ENCODE measurements at places on chromosomes 1 and 21. TPM values are rescaled to one million over a fixed set of nuclear protein-coding genes. Genes with fewer than 3 reads are reported as not detected.

DNA sequence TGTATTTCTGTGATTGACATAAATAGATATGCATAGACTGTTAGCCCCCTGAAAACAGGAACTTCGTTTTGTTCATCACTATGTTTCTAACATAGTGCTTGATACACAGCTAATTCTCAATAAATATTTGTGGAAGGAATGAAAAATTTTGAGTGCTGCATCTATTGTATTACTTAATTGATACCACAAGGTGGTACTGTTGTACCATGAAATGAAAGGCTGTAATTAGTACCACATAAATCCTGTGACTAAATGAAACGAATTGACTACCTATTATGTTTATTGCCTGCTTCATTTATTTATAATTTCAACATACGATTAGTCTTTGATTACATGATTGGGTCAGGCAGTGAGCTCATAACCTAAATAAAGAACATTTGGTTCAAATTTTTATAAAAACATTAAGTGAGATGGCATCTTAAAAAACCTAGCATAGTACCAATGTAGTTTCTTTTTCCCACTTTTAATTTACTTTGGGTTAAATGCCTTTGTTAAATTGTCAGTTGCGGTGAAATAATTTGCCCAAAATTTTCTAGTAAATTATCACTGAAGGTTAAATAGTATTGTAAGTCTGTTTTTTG lies 15.0 kb upstream of the TGFB2 start:
- no peak overlapping the region for H3K27ac ChIP-seq
- no peak overlapping the region for H3K4me3 ChIP-seq
- no peak for DNase-seq

- H3K4me3 ChIP-seq: no peak overlapping the region
- no peaks in the 10 kb centered on the region for H3K27me3 ChIP-seq
These were observed 125.3 kb downstream of the SYT2 start for GRCh38 chr1:202584707-202585589.

GRCh38 chr1:197343663-197344273 lies 75.7 kb downstream of the CRB1 start:
- peaks cover 7% of the 10 kb centered on the region for H3K27me3 ChIP-seq
- no peak for DNase-seq
- no peak overlapping the region for H3K4me3 ChIP-seq
- H3K27ac ChIP-seq: no peak overlapping the region
- peaks cover 15% of the 10 kb centered on the region for H3K4me1 ChIP-seq
- H3K36me3 ChIP-seq: no peaks in the 10 kb centered on the region

- no peak overlapping the region for H3K4me3 ChIP-seq
- peaks cover 89% of the 10 kb centered on the region for H3K36me3 ChIP-seq
- no peaks in the 10 kb centered on the region for H3K27me3 ChIP-seq
These were observed 7.4 kb downstream of the GBP4 start for GRCh38 chr1:89191314-89191713.

- no peak overlapping the region for H3K4me3 ChIP-seq
- peak overlapping the region; percentile 72 for H3K27ac ChIP-seq
- no peaks in the 10 kb centered on the region for H3K36me3 ChIP-seq
- H3K4me1 ChIP-seq: peaks cover 2% of the 10 kb centered on the region
These were observed 61.7 kb downstream of the ITSN1 start for GRCh38 chr21:33703750-33704606.

DNA sequence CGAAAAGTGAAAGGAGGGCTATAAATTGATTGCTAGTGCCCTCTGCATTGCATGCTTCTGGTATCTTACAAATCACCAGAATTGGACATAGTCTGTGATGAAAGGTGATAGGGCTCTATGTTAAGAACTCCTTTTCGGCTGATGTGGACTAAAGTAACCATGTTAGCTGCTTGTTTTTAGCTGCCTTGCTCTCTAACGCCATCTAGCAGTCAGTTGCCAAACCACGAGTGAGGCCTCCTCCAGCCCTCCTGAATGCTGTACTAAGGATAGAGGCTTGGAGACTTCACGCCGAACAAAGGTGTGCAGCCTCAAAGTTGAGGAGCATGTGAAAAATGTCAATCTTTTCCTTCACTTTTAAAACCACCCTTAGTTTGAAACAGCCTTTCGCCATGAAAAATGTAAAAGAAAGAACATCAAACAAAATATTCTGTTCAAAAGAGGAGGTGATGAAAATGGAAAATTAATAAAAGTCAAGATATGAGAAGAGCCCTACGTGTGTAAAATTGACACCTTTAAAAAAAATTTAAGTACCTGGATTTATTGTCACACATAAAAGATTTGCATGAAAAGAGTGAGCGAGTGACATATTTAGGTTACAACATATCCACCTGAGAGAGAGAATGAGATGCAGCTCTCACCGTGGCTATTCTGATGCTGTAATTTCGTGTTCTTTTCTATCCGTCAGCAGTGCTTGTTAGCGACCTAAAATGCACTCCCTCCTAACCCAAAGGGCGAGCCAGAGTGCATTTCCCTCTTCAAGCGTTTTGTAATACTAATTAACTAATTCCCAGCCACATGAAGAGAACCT lies 8.1 kb downstream of the LRRC53 start:
- H3K27ac ChIP-seq: no peak overlapping the region
- no peak overlapping the region for H3K4me3 ChIP-seq

DNA sequence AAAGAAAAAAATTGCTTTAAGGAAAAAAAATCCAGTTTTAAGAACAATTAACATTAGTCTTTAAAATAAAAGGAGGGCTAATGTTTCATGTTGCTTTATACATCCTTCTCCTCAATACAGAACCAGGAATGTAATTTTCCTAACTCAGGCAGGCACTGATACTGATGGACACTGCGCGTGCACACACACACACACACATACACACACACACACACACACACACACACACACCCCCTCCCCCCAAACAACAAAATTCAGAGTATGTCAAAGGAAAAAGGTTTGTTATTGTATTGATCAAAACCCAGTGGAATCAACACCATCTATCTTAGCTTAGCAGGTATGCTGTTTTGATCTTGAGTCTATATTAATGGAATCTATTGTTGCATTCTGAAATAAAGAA lies 31.6 kb downstream of the PTP4A2 start:
- H3K27ac ChIP-seq: no peak overlapping the region
- no peak overlapping the region for H3K4me3 ChIP-seq
- no peaks in the 10 kb centered on the region for H3K27me3 ChIP-seq
- H3K36me3 ChIP-seq: peaks cover 80% of the 10 kb centered on the region
- DNase-seq: no peak
- peaks cover 25% of the 10 kb centered on the region for H3K4me1 ChIP-seq

DNA sequence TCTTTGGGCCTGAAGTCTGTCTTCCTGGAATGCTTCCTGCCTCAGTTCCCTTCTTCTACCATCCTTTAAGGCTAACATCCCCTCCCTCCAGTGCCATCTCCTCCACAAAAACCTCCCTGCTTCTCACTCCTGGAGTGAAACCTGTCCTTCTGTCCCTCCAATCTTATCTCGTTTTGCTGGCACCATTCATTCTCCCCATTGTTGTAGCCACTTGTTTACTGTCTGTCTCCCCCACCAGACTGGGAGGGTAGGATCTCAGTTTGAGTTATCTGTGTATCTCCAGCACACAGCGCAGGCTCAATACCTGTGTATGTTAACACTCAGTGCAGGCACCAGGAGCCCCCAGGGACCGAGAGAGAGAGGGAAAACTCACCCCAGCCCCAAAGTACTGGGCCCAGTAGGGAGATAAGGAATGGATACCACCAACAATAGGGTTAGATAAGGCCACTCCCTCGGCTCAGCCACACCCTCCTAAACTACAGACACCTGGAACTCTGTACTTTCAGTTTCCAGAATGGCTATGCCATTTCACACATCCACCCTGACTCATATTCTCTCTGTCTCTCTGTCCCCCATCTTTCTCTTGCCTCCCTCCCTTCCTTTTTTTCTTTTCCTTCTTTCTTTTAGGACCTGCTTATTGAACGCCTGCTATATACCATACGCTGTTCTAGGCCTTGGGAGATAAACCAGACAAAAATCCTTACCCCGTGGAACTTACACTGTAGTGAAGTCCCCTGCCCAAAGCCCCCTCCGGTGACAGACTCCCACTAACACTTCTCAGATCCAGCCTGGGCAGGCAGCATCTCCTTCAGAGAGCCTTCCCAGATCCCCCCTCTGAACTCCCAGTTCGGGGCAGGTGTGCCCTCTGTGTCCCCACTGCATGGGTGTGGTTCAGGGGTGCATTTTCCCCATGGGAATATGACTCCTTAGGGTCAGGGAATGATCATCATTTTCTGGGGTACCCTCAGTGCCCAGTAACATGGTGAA lies 3.3 kb upstream of the SSBP3 start:
- peak overlapping the region; percentile 29 for H3K4me3 ChIP-seq
- H3K36me3 ChIP-seq: peaks cover 8% of the 10 kb centered on the region
- H3K27ac ChIP-seq: peak overlapping the region; percentile 88
- no peaks in the 10 kb centered on the region for H3K27me3 ChIP-seq
- peak; percentile 67 for DNase-seq

DNA sequence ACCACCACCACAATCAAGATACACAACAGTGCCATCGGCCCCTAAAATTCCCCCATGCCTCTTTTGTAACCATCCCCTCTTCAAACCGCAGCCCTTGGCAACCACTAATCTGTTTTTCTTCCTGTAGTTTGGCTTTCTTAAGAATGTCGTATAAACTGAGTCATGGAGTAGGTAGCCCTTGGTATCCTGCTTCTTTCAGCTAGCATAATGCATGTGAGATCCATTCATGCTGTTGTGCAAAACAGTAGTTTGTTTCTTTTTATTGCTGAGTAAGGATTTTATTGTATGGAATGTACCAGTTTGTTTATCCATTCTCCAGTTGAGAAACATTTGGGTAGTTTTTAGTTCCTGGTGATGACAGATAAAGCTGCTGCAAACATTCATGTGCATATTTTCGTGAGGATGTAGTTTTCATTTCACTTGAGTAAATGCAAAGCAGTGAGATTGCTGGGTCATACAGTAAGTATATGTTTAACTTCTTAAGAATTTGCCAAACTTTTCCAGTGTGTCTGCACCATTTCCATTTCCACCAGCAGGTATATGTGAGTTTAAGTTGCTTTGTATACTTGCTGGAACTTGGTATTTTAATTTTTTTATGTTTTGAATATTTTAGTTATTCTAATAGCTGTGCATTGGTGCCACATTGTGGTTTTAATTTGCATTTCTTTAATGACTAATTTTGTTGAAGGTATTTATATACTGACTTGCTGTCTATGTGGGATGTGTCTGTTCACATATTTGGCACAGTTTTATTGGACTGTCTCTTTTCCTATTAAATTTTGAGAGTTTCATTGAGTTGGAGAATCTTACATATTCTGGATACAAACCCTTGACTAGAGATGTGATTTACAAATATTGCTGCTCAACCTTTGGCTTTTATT lies 148.4 kb upstream of the MAP1LC3C start:
- H3K27me3 ChIP-seq: no peaks in the 10 kb centered on the region
- no peaks in the 10 kb centered on the region for H3K36me3 ChIP-seq
- H3K4me1 ChIP-seq: peaks cover 3% of the 10 kb centered on the region
- DNase-seq: no peak

DNA sequence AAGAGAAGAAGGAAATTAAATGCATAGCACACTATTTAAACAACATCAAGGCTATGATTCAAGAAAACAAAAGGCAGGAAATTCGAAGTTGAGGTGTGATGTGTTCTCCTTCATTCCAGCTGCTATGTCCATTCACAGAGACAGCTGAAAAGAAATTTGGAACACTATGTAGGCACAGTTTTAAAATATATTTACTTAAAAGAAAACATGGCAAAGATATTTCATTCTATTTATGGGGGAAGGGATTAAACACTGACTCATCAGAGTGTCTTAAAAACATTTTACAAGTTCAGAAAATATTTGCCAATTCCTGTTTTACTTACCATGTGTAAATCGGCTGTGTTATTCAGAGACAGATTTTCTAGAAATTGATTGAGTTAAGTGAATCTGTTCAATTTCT lies 39.4 kb upstream of the NGF start:
- H3K27ac ChIP-seq: no peak overlapping the region
- peaks cover 2% of the 10 kb centered on the region for H3K27me3 ChIP-seq
- H3K4me1 ChIP-seq: no peaks in the 10 kb centered on the region
- H3K4me3 ChIP-seq: no peak overlapping the region
- DNase-seq: no peak
- no peaks in the 10 kb centered on the region for H3K36me3 ChIP-seq

GRCh38 chr1:19888112-19888511 lies 5.9 kb downstream of the OTUD3 start:
- H3K4me1 ChIP-seq: peaks cover 23% of the 10 kb centered on the region
- peaks cover 17% of the 10 kb centered on the region for H3K36me3 ChIP-seq
- no peak overlapping the region for H3K4me3 ChIP-seq
- H3K27ac ChIP-seq: no peak overlapping the region

GRCh38 chr1:84947536-84948410 lies 49.1 kb downstream of the MCOLN2 start:
- H3K27ac ChIP-seq: no peak overlapping the region
- H3K36me3 ChIP-seq: peaks cover 30% of the 10 kb centered on the region
- no peak for DNase-seq

- DNase-seq: no peak
- H3K4me1 ChIP-seq: no peaks in the 10 kb centered on the region
- no peaks in the 10 kb centered on the region for H3K27me3 ChIP-seq
These were observed 272.6 kb upstream of the PROX1 start for GRCh38 chr1:213715182-213715581.

DNA sequence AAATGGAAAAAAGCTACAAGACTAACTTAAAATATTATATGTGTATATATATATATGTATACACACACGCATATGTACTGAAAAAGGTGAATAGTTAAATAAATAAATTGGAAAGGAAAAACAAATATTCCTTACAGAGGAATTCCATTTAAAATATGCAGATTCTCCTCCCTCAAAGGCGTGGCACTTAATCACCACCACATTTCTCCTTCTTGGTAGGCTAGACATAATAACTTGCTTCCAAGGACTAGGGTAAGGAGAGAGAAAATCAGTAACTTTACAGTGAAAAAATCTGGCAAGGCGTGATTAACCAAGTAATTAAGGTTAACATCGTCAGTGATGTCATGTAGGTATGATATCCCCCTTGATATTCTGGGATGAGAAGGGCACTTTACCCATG lies 84.0 kb upstream of the USP25 start:
- H3K4me1 ChIP-seq: no peaks in the 10 kb centered on the region
- no peak overlapping the region for H3K27ac ChIP-seq
- no peak for DNase-seq
- peaks cover 4% of the 10 kb centered on the region for H3K27me3 ChIP-seq
- H3K4me3 ChIP-seq: no peak overlapping the region
- H3K36me3 ChIP-seq: no peaks in the 10 kb centered on the region

- peaks cover 4% of the 10 kb centered on the region for H3K4me1 ChIP-seq
- H3K36me3 ChIP-seq: no peaks in the 10 kb centered on the region
- no peak overlapping the region for H3K27ac ChIP-seq
- peaks cover 48% of the 10 kb centered on the region for H3K27me3 ChIP-seq
These were observed 1.0 kb downstream of the KCNK1 start for GRCh38 chr1:233614743-233615521.

GRCh38 chr1:59124166-59124565 lies 172.7 kb upstream of the FGGY start:
- no peak overlapping the region for H3K4me3 ChIP-seq
- peaks cover 19% of the 10 kb centered on the region for H3K4me1 ChIP-seq
- H3K27me3 ChIP-seq: peaks cover 15% of the 10 kb centered on the region
- H3K27ac ChIP-seq: no peak overlapping the region

CLCA4 gene
- not detected for total RNA-seq

CD1D gene
- total RNA-seq: not detected

S100A8 gene
- not detected for total RNA-seq

C1orf116 gene
- not detected for total RNA-seq

LGR6 gene
- total RNA-seq: 0.08 TPM

LMOD1 gene
- not detected for total RNA-seq

FCN3 gene
- total RNA-seq: not detected

MFAP2 gene
- total RNA-seq: not detected
